GM04503 (cell line): ENCODE measurements at places on chromosomes 1 and 21.

- DNase-seq, result no peak
Observed at GRCh38 chr1:208137193-208137592, 107.0 kb downstream of the PLXNA2 start.

DNA sequence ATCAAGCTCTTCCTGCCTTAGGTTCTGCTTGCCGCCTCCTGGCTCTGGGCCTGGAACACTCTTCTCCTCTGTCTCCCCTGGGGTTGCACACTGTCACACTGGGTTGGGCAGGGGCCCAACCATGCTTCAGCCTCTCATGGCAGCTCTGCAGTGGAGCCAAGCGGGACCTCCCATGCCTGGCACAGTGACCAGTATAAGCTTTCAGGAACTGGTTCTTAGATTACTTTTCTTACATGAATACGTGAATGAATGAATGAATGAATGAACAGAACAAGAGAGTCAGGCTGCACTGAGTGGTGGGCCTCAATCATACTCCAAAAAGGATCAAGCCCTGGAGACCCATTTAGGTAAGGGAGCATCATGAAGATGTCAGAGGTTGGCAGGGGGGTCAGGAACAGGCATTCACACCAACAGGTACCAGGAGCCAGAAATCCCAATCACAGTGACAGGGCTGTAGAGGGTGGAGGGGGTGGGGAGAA is 30.8 kb upstream of the TMEM125 start:
- DNase-seq, result no peak

DNA sequence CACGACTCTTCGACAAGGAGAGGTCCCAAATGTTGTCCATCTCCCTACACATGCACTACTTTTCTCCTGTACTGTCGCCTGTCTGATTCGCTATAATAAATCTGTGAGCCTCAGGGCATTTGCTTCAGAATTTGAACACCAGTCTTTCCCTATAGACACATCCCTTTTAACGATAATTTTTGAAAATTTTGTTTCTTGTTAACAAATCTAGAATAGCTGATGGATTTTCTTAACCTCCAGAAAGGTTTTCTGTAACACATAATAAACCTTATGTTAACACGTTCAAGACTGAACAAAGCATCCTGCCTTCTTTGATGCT is 704 bp downstream of the CAPZA1 start:
- no peak for DNase-seq

DNA sequence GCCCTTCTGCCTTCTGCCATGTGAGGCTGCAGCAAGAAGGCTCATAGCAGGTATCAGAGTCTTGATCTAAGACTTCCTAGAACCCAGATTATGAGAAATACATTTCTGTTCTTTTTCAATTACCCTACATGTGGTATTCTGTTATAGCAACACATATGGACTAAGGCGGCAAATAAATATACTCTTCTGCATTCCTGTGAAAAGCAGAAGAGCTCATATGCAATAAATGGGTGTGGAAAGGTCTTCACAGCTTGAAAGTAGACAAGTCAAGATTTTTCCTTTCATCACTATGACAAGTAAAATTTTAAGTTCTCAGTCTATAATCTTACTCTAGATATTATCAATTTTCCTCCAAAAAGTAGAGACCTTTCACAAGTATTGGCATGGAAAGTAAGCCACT is 36.6 kb downstream of the TNFSF18 start:
- DNase-seq, result no peak

GRCh38 chr1:44347280-44347679 is 7.8 kb downstream of the ERI3 start:
- peak; percentile 63 for DNase-seq

GRCh38 chr1:37540036-37540785 is 13.9 kb downstream of the SNIP1 start:
- DNase-seq, result no peak

DNA sequence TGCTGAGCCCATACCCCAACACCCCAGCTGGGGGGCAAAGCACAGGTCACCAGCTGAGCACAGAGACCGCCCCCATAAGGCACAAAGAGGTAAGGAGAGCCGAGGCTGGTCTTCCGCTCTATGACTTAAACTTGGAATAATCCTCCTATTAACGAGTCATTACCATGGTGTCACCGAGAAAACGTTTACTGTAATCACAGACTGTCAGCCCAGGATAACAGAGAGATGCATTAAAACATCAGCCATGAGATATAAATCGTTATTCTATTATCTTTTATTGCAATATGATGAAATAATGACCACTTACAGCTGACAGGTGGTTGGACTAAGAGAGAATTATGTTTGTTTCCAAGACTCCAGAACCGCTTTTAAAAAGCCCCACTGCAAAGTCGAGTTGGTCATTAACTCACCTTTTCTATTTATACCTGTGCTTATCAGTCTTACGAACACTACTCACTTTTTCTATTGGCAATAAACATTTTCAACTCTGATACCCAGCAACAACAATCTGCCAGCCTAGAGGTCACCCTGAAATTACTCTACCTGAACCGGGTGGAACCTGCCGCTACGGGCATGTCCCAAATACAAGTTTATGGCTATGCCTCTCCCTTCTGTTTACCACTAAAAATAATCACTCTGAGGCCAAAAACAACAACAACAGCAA is 21.5 kb downstream of the NPHP4 start:
- no peak for DNase-seq

GRCh38 chr1:94501426-94501825 is 40.1 kb downstream of the F3 start:
- DNase-seq, result no peak

- DNase-seq, result no peak
Observed at GRCh38 chr21:8998946-8999681, 1522.3 kb upstream of the TPTE start.

DNA sequence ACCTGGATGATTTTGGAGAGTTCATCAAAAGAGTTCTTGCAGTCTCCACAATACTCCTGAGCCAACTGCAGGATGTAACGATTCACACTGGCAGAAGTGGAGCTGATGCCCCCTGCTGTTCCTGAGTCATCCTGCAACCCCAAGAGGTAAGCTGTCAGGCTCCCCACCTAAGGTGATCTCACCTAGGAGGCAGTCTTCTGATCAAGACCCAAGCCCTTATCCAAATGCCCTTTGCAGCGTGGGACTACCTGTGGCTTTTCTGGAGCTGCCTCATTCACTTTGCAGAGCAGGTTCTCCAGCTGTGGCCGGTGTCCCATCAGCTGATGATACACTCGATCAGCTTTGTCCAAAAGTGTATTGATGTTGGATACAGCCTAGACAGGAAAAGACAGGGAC is 96.4 kb downstream of the UBR4 start:
- peak; percentile 5 for DNase-seq
